DMS79 (cell line): ENCODE measurements at places on chromosomes 7 and 10.
A peak's percentile ranks its signal among the peaks of the same experiment; 100 is the strongest.

- no peak for DNase-seq
These were observed 106.2 kb downstream of the DLG5 start for GRCh38 chr10:77820349-77820748.

GRCh38 chr7:66198956-66199355 lies 6.2 kb upstream of the TPST1 start:
- no peak for DNase-seq

DNA sequence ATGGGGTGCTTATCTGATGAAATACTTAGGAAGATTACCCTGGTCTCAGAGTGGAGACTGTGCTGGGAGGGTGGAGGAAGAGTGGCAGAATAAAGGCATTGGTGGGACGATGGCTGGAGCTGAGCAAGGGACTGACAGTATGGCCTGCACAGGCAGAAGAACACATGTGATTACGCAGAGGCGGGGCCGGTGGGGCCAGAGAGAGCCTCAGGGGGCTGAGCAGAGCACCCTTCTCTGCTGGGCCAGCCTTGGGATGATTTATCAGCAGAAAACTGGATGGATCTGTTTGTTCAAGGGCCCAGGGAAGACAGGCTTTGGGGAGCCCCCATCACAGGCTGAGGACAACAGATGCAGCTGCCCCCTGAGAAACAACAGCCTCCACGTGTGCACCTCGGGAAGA lies 272.1 kb downstream of the SDK1 start:
- no peak for DNase-seq

DNA sequence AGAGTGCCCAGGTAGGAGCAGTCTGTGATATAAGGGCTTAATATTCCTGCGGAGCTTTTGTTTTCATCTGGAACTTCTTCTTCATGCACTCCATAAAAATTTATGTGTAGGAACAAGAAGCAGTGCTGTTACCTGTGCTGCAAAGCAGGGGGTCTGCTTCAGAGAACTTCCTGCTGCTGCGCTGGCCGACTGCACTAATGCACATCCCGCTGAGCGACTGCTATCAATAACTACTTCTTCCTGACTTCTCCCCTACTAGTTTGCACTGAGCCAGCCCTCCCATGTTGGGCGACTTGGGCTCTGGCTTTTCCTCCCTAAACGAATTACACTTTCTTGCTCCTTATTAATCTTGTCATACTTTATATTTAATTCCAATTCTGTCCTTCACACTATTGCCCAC lies 150.3 kb downstream of the NEBL start:
- DNase-seq: no peak

GRCh38 chr10:126839094-126839761 lies 66.0 kb upstream of the DOCK1 start:
- DNase-seq: peak; percentile 81

DNA sequence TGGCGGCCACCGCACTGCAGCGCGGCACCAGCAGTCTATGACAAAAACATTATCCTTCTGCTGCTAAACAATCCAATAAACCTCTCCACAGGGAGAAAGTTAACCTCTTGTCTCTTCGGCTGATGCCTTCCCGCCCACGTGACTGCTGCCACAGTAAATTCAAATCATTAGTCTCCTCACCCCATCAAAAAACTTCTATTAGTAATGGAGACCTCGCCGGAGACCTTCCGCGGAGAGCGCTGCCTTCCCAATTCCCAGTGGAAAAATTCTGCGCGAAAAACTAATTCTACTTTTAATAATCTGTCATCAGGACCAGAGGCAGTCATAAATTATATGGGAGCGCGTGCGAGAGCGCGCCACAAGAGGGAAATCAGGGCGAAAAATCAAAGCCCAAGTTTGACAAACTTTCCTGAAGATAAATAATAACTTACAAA lies 90.0 kb upstream of the PAX2 start:
- DNase-seq: no peak

GRCh38 chr7:16356301-16356958 lies 64.9 kb downstream of the CRPPA start:
- DNase-seq: no peak

DNA sequence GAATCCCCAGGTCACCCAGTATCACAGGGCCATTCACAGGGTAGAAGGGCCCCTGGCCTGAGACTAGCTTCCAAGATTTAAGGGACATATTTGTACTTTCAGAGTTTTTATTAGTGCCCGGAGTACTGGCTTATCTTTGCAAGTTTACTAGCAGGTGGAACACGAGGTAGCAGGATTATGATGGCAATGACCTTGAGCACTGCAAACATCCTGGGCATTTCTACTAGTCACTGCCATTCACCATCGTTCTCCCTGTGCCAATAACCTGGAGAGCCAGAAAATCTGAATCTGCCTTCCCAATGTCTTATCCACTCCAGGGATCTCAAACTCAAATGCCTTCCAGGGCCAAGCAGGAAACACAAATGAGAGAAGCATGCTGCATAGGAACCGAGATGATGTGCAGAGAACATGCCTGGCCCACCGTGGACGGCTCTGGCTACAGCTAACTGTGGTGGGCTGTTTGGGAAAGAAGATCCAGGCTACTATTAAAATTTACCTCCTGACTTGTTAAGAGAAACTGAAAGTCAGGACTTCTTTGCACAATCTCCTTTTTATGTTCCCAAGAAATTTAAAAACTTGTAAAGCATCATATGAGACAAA lies 16.7 kb downstream of the FAM53B start:
- no peak for DNase-seq

DNA sequence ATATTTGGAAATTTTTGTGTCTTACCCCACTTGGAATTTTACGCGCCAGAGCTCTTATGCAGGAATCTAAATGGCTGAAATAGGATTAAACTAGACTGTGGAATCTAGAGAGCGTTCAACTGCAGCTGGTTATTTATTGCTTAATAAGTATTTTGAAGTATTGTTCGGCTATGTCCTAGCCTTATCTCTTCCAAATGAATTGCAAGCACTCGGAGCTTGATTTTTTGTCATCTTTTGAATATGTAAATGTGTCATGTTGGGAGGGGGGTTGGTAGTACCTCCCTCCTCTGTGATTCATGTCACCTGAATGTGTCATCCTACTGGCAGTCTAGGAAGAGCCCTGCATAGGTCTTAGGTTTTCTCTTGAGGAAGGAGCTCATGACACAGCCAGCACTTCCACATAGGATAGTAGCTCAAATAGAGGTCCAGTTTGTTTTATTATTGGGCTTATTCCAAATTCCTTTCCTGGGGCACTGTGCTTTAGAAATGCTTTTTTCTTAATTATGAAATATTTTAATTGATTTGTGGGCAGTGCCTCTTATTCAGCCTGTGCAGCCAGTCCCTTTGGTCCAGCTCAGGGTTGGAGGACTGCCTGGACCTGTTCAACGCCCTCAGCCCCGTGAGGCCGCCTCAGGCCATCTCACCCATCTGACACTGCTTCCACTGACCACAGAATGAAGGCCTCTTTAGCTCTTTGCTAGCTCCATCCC lies 22.5 kb upstream of the TRIL start:
- no peak for DNase-seq

GRCh38 chr7:85634951-85635350 lies 448.1 kb upstream of the SEMA3D start:
- DNase-seq: no peak

GRCh38 chr10:5551531-5552375 lies 27.0 kb downstream of the CALML3 start:
- no peak for DNase-seq

DNA sequence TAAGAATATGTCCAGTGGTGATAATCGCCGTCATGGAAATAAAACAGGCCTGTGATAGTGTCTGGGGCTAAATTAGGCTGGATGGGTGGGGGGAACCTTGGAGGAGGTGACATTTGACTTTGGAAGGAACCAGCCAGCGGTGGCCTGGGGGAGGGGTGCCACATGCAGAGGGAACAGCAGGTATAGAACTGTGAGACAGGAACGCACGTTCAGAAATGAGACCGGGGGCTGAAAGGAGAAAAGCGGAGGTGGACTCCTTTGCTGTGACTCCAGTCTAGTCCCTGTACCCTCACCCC lies 2.6 kb upstream of the CYP26A1 start:
- DNase-seq: no peak

- DNase-seq: no peak
These were observed 190.2 kb downstream of the CAMK1D start for GRCh38 chr10:12539350-12540164.

GRCh38 chr7:7911369-7912123 lies 57.0 kb upstream of the GLCCI1 start:
- DNase-seq: no peak

DNA sequence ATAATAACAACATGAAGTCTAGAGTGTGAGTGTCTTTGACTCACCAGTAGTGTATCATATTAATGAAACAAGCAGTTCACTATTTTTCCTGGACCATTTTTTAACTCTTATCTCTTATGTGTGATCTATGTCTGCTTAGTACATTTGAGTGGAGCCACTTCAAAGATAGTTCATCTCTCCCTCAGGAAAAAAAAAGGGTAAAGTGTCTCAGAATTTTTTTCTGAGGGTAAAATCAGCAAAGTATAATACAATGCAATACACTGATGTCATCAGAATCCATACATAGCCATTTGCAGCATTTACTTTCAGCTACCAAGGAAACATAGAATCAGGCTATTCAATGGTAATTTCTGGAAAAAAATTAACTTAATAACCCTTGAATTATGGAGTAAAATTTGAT lies 706.7 kb downstream of the DNAJB9 start:
- no peak for DNase-seq

GRCh38 chr7:26291699-26292538 lies at the start of gene SNX10:
TSS of gene SNX10 (plus strand) at chr7:26291862. CDS start at chr7:26346443, 54,581 bp downstream.
- peak; percentile 46 for DNase-seq

GRCh38 chr7:129902788-129903422 lies 49.9 kb downstream of the UBE2H start:
- no peak for DNase-seq

GRCh38 chr10:12513775-12514673 lies 164.7 kb downstream of the CAMK1D start:
- DNase-seq: peak; percentile 64

DNA sequence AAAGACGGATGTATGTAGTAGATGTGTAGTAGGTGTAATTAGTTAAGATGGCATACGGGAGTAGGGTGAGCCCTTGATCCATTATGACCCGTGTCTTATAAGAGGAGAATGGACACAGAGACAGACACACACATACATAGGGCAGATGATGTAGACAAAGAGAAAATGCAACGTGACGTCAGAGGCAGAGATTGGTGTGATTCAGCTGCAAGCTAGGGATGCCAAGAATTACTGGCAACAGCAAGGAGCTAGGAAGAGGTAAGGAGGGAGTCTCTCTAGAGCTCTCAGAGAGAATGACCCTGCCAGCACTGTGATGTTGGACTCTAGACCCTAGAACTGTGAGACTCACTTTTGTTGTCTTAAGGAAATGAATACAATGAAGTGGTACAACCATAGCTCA lies 247.0 kb upstream of the HABP2 start:
- no peak for DNase-seq

GRCh38 chr7:140455743-140456142 lies 23.6 kb downstream of the MKRN1 start:
- no peak for DNase-seq

- DNase-seq: no peak
These were observed 670 bp downstream of the TPK1 start for GRCh38 chr7:144835155-144835611.

- DNase-seq: no peak
These were observed 174.8 kb downstream of the TNS3 start for GRCh38 chr7:47407136-47407535.

- no peak for DNase-seq
These were observed 135.8 kb downstream of the DGKB start for GRCh38 chr7:14766747-14767146.

DNA sequence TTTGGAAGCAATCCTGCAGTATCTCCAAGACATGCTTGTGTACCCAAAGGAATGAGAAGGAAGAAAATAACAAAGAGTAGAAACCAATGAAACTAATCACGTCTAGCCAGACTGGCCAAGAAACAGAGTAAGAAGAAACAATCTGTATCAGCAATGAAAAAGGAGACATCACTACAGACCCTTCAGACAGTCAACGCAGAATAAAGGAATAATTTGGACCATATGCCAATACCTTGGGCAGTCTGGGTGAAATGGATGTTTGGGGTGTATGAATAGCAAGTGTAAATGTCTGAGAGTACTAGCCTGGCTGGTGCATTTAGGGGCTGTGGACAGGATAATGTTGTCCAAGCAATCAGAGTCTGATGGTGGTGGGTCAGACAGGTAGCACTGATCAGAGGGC lies 61.1 kb downstream of the SLC29A4 start:
- DNase-seq: no peak

GRCh38 chr10:15718694-15719048 lies 1.1 kb downstream of the ITGA8 start:
- no peak for DNase-seq

- no peak for DNase-seq
These were observed 748 bp downstream of the PHTF2 start for GRCh38 chr7:77799078-77799964.

- no peak for DNase-seq
These were observed 4.7 kb upstream of the ITPRIP start for GRCh38 chr10:104342941-104343411.

GRCh38 chr10:24333736-24334135 lies 124.8 kb downstream of the KIAA1217 start:
- DNase-seq: no peak
